ENCODE measurements at places on chromosomes 7 and 10.
A peak's percentile ranks its signal among the peaks of the same experiment; 100 is the strongest.

DNA sequence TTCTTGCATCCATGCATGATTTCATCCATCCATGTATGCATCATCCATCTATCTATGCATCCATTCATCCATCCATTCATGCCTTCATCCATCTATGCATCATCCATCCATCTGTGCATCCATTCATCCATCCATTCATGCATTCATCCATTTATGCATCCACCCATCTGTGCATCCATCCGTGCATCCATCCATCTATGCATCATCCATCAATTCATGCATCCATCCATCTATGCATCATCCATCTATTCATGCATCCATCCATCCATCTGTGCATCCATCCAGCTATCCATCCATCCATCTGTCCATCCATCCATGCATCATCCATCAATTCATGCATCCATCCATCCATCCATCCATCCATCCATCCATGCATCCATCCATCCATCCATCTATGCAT lies 131.3 kb downstream of the DYNC2I1 start:
- no peak for DNase-seq

- DNase-seq = no peak
Observed at GRCh38 chr7:42869131-42870020, 42.5 kb downstream of the C7orf25 start.

DNA sequence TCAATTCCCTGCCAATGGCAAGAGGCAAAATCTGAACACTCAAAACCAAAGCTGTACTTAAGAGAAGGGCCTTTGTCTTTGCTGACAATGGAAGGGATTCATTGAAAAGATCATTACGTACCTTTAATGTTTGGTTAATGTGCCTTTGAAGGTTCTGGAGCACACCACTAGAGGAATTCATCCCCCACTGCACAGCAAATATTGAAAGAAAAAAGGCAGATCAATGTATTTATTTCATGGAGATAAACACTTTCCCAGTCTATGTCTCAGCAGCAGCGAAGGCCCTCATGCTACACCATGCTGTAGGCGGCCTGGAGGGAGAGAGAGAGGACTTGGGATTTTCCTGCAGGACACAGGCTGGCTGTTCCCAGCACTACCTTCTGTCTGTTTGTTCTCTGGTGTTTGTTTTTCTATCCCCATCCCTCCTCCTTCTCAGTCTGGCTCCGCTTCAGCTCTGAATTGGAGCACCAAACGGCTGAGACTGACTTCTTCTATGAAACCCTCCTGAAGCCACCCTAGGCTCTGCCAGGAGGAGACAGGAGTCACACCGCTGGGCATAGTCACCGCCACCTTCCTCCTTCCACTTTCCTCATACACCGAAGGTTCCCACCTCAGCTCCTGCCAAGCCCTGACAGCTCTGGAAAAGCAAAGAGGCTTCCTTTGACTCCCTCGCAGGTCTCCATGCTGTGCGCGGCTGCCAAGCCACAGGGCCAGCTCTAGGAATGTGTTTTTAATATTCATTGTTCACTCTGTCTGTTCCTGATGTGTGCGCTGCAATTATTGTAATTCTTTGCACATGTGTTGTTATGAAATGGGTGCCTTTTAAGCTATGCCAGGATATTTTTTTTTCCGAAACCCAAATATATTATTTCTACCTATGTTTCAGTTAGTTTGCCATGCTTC lies 301.5 kb downstream of the FZD1 start:
- no peak for DNase-seq

DNA sequence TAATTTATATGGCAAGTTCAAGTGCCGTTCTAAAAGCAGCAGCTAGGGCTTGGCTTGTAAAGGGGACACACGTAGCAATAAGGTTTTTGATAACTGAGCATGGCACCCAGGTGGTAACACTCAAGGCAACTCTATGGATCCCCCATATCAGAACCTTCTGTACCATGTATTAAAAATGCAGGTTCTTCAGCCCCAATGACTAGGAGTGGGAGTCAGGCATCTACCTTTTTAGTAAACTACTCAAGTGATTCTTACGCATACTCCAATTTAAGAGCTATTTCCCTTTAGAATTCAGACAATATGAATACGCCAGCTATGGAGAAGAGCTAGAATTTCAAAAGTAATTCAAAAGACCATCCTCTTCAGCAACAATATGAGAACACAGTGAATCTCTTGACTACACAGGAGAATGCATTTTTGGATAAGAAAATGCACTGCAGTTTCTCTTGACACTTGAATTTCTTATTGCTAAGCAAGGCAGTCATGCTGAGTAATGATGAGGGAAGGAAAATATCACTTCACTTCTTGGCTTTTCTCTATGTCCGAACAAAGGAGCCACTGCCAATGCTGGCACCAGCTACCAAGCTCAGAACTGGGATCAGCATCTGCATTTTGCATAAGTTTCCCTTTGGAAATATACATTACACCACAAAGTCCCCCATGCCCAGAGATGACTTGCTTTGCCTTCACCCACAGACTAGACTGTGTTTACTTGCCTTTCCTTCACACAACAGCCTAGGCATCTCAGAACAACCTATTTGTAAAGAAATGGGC lies 53.5 kb downstream of the ABLIM1 start:
- DNase-seq = no peak

DNA sequence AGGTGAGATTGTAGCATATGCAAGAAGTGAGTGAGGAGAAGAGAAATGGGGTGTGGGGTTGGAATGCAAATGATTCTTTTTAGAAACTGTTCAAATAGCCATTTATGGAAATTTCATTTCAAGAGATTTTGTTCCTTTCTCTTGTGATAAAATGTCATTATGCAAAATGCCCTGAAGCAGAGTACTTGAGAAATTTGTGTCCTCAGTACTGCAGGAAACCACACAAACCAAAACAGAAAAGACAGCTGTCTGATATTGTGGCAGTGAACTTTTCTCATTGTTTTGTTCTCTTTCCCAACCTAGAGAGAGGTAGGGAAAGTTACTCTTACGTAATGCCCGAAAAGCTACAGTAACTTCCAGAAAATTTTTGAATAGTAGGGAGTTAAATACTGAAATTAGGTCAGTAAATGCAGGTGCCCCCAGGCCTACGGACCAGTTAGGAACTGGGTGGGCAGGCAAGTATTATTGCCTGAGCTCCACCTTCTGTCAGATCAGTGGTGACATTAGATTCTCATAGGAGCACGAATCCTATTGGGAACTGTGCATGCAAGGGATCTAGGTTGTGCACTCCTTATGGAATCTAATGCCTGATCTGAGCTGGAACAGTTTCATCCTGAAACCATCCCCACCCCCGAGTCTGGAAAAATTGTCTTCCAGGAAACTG lies 34.0 kb downstream of the DLD start:
- DNase-seq = peak; percentile 62

DNA sequence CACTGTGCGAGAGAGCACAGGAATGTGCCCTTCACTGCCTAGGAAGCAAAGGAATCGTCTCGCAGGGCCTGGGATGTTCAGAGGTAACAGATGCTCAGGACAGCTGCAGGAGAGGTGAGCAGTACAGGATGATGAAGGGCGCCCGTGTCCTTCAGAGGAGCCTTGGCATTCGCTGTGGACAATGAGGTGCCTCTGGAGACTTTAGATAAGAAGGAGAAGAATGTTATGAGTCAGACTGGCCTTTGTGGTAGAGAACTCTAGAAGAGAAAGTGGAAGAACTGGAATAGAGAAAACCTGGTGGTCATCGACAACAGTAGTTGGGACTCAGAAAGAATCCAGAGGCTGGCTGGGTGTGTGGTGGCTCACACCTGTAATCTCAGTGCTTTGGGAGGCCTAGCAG lies 64.4 kb upstream of the LEP start:
- DNase-seq = peak; percentile 3

DNA sequence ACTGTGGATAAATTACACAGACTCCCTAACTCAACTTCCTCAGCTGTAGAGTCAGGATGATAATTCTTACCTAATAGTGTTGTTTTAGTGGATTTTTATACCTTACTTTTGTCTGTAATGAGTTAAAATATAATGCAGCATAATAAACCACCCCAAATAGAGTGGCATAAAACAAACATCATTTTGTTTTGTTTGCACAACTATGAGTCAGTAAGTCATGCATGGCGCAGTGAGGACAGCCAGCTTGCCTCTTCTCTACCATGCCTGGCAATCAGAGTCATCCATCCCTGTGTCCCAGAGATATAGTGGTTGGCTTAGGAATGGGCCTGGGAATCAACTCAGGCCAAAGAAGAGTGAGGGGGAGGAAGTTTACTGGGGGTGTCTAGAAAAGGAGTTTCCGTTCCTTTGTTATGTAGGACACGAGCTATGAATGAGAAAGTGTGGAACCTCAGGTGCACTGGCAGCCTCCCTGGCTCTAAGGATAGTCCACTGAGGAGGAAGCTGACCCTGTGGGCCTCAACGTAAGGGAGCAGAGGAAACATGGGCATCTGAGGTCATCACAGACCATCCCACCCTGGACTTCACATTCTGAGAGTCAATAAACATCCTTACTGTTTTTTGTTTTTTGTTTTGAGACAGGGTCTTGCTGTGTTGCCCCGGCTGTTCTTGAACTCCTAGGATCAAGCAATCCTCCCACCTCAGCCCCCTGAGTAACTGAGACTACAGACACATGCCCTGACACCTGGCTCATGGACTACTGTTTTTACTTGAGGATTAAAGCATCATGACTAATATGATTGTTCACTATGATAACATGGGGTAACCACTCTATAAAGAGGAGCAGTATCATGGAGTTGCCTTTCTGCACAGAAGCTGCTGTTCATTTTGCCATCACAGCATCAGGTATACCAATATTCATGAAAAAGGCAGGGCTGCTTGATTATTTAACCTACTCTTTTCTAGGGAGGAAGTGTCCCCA lies 21.0 kb upstream of the GRB10 start:
- DNase-seq = no peak

- DNase-seq = no peak
Observed at GRCh38 chr10:69470463-69471384, 19.5 kb downstream of the TSPAN15 start.

DNA sequence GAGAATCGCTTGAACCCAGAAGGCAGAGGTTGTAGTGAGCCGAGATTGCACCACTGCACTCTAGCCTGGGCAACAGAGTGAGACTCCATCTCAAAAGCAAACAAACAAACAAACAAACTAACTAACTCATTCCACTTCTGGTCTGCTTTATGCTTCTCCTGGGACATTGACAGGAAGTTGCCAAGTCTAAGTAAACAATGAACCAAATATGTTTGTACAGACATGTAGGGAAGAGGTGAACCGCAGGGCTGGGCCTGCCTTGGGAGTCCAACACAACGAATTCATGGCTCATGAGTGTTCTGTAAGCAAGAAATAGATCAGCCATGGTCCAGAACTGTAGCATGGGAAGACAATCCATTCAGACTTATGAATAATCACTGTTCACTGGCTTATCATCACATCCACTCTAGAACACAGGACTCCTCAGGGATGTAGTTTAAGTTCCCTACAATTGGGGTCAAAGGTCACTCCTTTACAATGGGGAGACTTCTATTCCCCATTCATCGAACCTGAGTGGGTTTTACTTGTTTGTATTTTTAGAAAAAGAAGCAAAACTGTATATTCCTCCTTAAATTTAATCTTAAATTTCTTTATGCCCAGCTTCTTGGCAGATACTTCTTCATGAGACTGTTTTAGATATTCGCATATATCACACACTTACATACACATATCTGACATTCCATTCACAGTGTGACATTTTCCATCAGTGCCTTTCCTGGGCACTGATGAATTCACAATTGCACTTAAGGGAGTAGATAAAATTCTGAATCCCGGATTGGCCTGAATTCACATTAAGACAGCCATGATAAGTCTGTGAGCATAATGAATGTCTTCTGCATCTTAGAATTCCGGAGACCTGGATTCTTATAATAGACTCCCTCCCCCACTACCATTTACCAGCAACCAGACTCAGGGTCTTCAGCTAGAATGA lies 159.1 kb upstream of the EEPD1 start:
- peak; percentile 35 for DNase-seq

- no peak for DNase-seq
Observed at GRCh38 chr7:150897502-150898474, 45.5 kb downstream of the AOC1 start.

DNA sequence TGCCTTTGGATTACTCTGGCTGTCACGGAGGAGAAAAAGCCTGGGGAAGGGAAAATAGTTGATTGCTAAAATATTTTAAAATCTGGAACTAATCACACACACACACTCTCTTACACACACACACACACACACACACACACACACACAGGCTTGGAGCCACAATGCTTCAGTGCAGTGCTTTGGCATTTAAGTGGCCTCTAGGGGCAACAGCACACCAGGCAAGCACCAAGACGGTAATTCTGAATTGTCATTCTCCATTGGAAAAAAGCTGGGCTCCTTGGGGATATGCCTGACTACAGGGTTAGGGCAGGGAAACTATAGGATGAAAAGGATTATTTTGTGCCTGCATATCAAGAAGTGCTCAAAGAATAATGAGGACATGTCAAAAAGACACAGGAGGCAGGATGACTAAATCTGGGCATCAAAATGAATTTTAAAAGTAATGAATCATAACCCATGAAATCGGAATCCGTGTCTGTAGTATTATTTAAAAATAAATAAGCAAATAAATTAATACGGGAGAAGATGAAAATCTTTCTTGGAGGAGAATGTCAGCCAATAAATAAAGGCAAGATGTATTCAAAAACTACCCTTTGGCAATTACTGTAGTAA lies 30.4 kb upstream of the DDC start:
- DNase-seq = peak; percentile 76

GRCh38 chr7:12764458-12764891 lies 77.0 kb downstream of the ARL4A start:
- DNase-seq = peak; percentile 18

DNA sequence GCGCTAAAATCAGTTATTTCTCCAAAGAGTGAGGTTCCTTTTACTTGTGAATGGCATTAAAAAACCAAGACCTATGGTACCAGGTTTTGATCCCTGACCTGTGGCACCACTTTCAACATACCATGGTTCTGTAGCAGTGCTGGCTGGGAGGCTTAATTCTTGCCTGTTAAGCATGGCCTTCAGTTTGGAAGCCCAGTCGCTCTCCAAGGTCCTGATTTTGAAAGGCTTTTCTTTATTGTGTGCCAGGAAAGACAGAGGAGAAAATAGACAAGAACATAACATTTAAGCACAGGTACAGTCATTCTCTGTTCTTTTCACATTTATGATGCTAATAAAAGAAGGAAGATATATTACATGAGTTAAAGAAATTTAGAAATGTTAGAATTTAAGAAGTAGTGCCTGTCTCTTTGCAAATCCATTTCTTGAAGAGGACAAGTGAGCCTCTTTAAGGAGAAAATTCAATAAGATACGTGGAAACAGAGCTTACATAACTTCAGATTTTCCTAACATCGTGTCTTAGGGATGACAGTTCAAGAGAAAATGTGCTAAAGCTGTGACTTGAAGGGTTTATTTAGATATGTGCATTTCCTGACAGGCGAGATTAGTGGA lies 357.6 kb downstream of the DPP6 start:
- DNase-seq = peak; percentile 11

All from fibroblast of pulmonary artery (primary cell).